ENCODE measurements at places on chromosomes 4 and X. TPM values are rescaled to one million over a fixed set of nuclear protein-coding genes. Genes with fewer than 3 reads are reported as not detected.

PF4V1 gene
- total RNA-seq, result not detected

DNA sequence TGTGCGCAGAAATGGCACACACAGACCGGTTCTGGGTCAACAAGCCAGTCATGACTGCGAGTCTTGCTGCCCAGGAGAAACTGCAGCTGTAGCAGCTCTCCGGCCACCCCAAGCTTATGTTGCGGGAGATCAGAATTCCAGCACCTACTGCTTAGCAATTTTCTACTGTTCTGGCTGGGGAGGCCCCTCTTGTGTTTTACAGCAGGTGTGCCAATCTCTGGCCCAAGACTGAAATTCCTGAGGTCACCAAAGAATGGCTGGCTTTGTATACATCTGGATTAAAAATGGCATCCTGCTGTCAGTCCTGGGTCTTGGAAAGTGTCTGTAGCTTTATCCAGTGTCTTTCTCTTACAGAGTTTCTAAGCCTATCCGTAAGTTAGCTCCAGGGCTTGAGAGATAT, 68.9 kb upstream of the TRAM1L1 start:
- DNase-seq, result no peak

DNA sequence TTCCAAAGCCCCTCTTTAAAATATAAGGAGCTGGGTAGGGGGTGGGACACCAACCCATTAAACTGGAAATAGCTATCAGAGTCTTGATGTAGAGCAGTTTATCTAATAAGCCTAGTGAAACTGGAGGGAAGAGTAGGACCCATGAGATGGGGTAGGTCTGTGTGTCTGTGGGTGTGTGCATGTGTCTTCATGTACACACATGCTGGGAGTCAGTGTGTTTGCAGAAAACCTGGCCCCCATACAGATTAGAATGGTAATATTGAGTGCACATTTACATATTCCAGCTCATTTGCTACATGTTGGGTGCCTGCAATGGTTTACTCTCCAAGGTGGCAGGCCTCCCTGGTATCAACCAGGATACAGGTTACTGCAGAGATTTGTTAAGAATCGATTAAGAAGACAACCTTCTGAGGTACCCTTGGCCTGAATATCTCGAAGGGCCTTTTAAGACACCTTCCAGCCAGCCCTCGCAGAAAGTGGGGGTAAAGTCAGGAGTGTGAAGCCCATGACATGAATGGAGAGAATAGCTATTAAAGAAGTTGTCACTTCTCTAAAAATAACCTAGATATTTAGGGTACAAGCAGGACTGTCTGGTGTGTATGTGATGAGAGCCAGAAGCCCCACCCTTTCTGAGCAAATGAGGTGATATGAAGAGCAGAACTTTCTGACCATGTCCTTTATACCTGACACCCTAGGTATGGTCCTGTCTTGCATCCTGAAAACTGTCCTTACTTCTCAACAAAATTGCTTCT, 75.7 kb upstream of the TEX13D start:
- DNase-seq, result no peak

GRCh38 chrX:9942086-9942485, 25.1 kb upstream of the CLDN34 start:
- no peak for DNase-seq
